AG09309 (cell line): ENCODE measurements at places on chromosomes 6 and 20.

DNA sequence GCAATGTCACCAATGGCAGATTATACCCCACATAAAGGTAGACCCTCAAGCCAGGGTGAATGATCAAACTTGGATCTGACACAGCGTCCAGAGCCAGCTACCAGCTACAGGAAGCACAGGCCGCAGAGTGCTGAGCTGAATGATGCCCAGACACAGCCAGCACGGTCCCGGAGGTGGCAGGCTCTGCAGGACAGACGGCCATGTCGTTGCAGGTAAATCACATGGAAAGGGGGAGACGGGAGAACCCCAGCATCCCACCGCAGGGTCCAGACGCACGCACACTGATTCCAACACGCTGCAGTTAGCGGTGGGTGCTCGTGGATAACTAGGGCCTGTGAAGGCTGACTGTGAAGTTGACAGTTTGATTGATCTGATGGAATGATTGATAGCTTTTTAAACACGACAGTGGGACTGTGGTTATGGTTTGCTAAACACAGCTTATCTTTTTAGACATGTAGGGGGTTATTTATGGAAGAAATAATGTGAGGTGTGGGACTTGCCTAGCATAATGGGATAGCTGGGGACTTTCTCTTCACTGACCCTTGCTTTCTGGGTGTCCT, 228.5 kb downstream of the ERMARD start:
- DNase-seq: no peak

DNA sequence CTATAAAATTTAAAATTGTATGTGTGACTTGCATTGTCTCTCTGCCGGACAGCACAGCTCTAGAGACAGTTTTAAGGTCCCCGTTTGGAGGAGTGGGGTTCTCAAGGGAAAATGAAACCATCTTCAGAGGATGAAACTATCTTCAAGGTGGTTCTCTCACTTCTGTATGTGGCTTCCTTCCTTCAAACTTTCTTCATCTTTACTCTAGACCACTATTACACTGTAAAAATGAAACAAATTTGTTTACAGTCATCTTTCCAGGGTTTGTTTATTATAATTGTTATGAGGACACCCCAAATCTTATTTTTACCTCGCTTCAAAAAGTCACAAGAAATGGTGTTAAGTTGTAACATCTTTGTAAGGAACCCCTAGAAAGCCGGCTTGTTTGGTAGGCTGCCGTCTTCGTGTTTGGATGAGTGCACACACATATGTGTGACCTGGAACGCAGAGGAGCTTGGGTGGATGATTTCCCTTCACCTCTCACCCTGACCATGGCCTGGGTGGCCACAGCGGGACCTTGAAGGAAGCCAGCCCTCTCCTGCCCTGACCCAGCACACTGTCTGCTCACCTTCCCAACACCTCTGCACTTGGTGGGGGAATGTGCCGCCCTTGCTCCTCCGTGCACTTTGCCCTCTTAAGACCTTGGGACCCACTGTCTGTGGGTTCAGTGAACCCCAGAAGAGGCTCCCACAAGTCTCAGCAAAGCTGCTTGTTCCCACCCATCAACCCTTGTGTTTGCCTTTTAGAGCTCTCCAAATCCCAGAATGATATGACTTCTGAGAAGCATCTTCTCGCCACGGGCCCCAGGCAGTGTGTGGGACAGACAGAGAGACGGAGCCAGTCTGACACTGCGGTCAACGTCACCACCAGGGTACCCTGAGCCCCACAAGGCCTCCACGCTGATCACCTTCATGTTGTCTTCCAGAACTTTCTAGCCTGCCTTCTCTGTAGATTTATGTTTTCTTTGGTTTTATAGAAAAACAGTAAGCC, 67.8 kb downstream of the SYTL3 start:
- DNase-seq: no peak

DNA sequence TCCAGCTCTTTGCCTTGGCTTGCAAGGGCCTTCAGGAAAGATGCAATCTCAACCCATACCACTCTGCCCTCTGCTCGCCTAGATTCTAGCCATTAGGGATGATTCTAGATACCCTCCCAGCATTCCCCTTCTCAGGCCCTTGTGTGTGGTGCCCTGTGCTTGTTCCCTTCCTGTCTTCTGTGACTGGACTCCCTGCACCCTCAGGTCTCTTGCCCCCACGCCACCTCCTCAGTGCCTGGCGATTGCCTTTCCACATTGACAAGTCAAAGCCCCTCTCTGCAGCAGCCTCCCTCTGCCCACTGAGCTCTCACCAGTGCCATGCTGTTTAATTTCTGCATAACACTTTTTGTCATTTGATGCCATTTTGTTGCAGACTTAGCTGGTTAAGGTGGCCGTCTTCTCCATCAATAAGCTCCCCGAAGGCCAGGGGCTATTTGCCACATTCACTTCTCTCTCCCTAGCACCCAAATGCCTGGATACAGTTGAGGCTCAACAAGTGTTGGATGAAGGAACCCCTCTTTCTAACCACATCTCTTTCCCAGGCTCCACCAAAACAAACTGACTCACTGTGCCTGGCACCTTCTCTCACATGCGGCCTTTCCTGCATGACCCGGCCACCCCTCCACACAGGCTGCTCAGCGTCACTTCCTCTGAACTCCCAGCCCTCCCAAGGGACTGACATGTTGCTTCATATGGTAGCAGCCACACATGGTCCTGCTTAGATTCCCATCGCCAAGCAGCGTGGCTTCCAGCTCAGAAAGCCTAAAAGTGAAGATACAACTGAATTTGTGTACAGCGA, 4.6 kb upstream of the TXNDC5 start:
- DNase-seq: peak; percentile 61

DNA sequence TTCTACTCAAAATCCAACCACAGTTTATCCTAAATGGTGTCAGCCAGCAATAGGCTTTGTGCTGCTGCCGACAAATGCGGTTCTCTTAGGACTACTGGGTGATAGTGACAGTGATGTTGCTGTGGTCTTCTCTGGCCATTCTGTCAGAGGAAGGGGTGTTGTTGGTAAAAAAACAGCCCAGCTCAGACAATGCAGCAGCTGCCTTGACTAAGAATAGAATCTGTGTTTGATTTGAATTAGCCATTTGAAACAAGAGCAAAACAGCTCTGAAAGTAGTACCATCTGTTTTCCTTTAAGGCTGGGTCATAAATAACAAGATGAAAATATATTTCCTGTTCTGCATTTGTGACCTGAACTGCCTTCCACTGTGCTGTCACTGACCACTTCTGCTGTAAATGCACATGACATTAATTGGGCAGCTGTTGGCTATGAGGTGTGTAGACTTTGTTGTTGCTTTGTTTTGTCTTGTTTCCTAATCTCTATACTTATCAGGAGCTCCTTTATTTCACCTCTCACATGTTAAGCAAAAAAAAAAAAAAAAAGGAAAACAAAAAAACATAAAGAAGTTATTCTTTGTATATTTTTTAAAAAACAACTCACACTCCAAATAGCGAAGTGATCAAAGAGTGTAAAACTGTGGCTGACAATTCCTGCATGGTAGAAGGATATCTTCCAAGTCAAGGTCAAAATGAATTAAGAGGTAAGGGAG, 497.8 kb upstream of the ARID1B start:
- no peak for DNase-seq

- no peak for DNase-seq
Observed at GRCh38 chr20:13274275-13274861, 53.3 kb downstream of the ISM1 start.

DNA sequence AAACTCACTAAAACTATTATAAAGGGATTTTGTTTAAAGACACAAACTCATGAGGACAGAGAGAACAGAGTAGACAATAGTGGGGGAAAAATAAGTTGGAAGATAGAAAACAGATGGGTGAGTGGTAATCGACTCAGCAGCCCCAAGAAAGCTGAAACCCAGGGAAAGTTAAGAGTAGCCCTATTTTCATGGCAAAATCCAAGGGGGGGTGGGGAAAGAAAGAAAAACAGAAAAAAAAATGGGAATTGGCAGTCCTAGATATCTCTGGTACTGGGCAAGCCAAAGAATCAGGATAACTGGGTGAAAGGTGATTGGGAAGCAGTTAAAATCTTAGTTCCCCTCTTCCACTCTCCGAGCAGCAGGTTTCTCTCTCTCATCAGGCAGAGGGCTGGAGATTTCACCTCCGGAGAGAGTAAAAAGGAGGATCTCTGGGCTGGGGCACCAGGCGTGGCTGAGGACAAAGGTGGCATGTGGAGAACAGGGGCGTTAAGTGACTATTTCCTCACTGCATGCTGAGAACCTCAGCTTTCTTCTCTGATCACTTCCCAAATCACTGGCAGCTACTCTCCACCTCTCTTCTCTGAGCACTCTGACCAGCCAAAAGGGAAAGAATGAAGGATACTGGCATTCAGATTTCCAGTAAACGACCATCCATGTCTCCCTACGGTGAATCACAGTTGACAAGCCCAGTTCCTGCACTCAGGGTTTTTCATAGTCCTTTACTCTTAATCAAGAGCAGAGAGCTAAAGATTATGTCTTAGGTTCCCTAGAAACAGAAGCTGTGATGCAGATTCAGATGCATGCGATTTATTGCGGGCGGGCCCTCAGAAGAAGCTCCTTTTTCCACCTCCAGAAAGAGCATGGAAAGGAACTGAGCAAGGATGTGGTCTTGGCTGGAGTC, 7.3 kb upstream of the RNF24 start:
- DNase-seq: no peak

DNA sequence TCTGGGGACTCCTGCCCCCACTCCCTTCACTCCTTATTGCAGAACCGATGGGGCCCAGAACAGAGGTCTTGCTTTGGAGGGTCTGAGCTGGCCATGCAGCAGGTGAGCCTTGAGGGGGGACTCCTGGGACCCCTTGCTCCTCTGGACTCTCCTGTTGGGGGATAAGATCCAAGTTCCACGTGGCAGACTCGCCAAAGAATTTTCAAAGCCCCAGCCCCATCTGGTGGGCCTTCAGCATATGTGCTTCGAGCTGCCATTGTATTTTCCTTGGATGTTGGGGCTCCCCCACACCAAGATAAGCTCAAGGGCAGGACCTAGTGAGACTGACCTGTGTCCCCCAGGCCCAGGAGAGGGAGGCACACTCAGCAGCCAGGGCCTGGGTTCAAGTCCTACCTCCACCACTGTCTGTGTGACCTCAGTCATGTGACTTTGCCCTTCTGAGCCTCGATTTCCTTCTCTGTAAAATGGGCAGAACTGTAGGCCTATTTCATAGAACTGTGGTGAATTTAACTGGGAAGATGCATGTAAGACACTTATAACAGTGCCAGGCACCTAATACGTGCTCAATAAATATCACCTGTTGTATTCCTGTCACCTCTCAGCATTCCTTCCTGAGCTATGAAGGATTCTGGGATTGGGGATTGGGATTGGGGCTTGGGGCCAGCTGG, 115.5 kb downstream of the VEGFA start:
- DNase-seq: no peak

- DNase-seq: peak; percentile 17
Observed at GRCh38 chr6:83153883-83154521, 39.1 kb downstream of the PGM3 start.

DNA sequence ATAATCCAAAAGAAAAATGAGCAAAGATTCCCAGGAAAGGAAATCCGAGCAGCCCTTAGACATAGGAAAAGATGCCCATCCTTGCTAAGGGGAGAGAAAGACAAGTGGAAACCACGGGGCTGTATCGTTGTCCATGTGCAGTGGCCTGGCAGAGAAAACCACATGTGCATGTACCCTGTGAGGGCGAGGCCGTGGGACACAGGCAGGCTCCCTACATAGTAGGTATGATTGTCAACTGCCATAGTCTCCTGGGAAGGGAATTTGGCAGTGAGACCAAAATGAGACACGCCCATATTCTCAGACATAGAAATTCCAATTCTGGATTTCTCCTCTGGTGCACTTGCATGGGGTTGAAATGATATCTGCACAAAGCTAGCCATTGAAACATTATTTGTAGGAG, 169.7 kb upstream of the SALL4 start:
- no peak for DNase-seq

DNA sequence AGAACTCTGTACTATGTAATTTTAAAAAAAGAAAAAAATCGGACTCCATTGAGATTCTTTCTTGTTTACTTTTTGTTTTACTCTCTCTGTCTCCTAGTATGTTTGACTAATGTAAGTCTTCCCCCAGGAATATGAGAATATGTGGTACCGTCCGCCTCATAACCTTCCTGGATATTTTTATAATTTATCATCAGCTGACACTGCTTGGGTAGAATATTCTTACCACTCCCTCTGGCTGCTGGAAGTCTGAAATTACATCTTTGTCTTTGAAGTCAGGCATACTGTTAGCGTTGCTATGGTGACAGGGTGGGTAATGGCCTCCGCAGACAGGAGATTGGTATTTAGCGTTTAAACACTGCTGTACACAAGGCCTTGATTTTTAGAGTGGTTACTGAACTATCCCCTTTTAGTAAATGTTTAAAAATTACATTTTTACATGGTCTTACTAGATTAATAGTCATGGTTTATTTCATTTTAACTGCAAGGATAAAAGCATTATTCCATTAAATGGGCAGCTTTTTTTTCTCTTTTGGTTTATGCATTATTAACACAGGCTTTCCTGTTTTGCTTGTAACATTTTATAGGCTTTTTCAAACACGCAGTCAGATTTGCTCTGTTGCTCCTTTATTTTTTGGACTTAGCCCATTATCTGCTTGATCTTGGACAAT, 176.4 kb downstream of the ARID1B start:
- peak; percentile 91 for DNase-seq

GRCh38 chr6:25404693-25405169, 125.6 kb downstream of the CARMIL1 start:
- DNase-seq: no peak
